Stimulated activated CD4-positive, alpha-beta T cell treated with anti-CD3 and anti-CD28 coated beads, Interleukin-1b, Interleukin-23, amount 100 ng/mL, for 1 hour (primary cell): ENCODE measurements at places on chromosomes 2 and 18.

DNA sequence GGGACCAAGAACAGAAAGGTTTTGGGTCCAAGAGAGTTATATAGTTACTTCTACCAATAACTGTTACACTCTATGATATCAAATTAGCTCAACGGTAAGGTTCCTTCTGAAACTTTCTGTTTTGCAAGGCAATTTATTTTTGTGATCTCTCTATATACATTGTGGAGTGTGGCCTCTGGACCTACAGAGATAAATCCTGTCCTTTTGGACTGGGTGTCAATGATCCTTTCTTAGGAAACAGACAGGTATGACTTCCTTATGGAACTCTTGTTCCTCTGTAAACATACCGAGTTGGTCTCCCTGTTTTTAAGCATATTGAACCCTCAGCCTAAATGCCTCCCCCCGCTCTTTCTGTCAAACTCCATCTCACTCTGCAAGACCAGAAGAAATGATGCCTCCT, 1117.8 kb downstream of the BCL11A start:
- DNase-seq: no peak

DNA sequence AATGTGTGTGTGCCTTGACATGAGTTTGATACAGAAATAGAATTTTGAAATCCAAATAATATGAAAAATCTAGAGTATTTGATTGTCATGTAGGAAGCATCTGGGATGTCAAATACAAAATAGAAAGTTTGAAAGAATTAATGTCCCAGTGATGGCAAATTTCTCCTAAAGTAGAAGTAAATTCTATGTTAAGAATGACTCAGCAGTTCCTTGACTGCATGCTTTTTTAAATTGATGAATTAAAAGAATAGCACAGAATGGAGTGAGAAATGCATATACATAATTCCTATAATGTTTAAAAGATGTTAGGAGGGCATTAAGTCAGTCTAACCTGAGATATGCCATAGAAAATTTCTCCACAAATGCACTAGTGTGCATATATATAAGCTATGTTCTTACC, 357.5 kb downstream of the TMEM182 start:
- DNase-seq: no peak

- no peak for DNase-seq
Measured at GRCh38 chr2:216692636-216693413, 2.5 kb downstream of the IGFBP5 start.

DNA sequence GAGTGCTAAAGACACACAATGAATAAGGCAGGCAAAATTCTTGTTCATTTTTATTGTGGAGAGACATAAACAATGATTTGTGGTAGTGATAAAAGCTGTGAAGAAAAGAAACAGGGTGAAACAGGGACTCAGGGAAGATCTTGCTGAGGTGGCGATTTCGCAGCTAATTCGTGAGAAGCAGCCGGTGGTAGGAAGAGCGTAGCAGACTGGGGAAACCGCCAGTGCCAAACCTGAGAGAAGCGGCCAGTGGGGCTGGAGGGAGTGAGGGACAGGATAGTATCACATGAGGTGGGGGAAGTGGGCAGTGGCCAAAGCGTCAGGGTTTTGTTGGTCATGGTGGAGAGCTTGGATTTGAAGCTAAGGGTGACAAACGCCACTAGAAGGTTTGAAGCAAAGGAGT, 42.3 kb downstream of the TMEM178A start:
- no peak for DNase-seq

DNA sequence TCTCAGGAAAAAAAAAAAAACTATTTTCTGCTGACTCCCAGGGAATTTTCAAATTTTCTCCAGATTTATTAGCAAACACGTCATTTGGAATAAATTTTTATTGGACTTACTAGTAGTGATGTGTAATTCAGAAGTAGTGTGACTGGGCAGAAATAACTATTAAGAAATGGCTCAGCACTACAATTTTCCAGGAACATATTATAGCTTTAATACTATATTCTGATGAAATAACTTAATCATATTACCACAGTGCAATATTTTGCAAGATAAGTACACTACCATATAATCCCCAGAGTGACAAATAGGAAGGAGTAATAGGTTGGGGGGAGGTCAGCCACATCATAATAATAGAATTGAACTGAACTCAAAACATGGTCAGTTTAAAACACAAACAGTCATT, 19.7 kb upstream of the TNFAIP6 start:
- DNase-seq: no peak

DNA sequence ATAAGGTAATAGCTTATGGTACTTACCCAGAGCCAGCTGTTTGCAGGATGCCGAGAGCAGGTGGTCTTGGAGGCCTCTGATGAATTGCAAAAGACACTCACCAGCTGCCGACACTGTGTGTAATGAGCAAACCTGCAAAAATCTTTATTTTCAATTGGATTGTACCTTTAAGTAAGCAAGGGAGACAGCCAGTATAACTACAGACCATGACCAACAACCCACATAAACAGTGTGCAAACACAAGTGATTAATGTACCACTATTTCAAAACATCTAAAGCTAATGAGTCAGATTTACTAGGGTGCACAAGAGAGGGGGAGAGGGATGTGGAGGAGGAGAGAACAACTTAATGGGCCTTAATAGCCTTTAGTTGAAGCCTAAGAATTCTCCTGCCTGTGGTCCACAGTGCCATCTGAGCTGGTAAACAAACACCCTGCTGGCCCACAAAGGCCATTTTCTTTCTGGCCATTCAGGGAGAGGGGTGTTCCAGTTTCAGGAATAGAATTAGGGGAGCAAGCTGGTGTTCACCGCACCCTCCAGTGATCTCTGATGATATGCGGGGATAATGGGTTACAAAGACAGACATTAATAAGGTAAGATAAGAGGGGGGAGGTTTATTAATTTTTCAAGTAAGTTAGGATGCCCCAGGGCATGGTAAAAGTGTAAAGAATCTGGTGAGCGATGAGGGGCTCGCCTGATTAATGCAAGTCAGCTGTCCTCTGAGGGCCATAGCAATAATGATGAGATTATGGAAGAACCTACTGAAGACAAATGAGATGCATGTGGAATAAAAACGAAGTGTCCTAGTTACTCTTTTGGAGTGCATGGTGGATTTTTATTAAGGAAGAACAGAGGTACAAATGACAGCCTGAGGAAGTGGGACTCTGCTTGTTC, 196.4 kb downstream of the HRH4 start:
- DNase-seq: no peak

- no peak for DNase-seq
Measured at GRCh38 chr2:175207741-175208438, 26.4 kb upstream of the ATP5MC3 start.

DNA sequence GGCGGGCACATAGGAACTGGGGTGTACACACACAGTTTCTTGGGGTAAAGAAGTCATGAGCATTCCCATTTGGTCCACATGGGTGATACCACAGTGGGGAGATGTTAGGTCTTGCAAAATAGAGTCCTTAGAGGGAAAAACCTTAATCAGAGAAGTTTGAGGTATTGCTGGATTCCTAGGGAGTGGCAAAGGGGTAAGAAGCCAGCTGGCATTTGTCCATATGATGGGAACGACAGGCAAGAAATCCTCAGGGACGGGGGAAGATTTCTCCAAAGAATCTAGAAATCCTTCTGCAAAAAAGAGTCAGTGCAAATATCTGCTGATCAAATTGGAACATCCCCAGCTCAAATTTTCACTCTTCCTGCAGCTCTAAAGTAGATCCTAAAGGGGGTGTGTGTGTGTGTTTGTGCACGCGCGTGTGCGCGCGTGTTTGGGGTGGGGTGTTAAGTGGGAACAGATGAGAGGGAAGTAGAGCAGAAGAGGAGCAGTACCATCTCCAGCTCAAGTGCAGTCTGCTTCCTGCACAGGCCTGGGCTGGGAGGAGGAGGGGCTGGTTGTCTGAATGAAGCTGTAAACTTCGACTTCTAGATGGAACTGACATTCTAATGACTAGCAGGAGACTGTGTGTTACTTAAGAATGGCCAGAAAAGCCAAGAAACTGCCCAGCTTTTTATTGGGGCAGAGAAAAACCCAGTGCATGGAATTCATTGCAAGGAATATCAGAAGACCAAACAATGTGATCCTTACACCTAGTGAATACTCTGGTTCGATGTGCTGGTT, 168.0 kb downstream of the SPP2 start:
- DNase-seq: no peak

- no peak for DNase-seq
Measured at GRCh38 chr18:65938592-65939372, 188.0 kb downstream of the CDH7 start.

DNA sequence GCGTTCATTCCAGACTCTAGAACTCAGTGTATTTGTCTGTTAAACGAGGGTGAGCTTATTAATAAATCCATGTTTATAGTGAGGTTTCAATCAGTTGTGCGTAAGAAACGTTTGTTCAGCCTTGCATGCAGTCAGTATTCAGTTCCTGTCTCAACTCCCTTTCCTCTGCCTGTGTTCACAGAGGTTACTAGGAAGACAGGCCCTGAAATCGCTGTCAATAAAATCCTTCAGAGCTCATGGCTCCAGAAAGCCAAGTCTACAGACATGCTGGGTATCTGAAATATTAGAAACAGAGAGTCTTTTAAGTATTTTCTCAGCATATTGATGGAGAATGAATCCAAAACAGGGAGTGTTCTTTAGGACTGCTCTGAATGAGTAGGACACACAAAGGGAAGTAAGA, 75.4 kb downstream of the KLF7 start:
- DNase-seq: no peak

- DNase-seq: no peak
Measured at GRCh38 chr18:54150226-54150625, 74.2 kb downstream of the MBD2 start.

GRCh38 chr2:30807249-30807648, at the start of gene CAPN13:
Gene CAPN13, minus strand, starts transcription at chr2:30807446. Its CDS starts 20,121 bp downstream, at chr2:30787325.
- no peak for DNase-seq
